ENCODE measurements at places on chromosomes 6 and 20.

- DNase-seq: no peak
Measured at GRCh38 chr6:88517737-88518136, 351.6 kb upstream of the CNR1 start.

GRCh38 chr6:56580271-56580670 is 62.4 kb downstream of the DST start:
- DNase-seq: no peak

- peak; percentile 1 for DNase-seq
Measured at GRCh38 chr20:58048096-58048702, 180.3 kb downstream of the ANKRD60 start.

DNA sequence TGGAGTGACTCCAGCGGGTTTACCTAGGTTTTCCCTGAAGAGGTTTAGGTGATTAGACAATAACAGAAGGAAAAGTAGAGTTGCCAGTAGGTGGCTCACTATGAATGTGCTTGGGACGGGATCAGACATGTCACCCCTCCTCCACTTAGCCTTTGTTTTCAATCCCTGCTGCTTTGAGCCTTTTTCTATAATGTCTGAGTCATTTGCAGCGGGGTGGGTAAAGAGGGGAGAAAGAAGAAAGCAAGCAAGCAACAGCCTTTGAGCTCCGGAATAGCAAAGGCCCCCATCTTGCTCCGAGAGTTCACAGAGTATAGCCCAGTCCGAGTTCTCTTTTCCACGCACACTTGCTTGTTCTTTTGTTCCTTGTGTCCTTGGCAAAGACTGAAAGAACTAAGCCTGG is 129.1 kb downstream of the PACRG start:
- DNase-seq: peak; percentile 85

- no peak for DNase-seq
Measured at GRCh38 chr20:62120990-62121775, 1.1 kb upstream of the LSM14B start.

GRCh38 chr20:37262505-37262904 is 891 bp upstream of the GHRH start:
- no peak for DNase-seq

GRCh38 chr20:57040924-57041323 is 225.5 kb downstream of the BMP7 start:
- DNase-seq: no peak

- no peak for DNase-seq
Measured at GRCh38 chr20:25470045-25470444, 62.6 kb downstream of the GINS1 start.

DNA sequence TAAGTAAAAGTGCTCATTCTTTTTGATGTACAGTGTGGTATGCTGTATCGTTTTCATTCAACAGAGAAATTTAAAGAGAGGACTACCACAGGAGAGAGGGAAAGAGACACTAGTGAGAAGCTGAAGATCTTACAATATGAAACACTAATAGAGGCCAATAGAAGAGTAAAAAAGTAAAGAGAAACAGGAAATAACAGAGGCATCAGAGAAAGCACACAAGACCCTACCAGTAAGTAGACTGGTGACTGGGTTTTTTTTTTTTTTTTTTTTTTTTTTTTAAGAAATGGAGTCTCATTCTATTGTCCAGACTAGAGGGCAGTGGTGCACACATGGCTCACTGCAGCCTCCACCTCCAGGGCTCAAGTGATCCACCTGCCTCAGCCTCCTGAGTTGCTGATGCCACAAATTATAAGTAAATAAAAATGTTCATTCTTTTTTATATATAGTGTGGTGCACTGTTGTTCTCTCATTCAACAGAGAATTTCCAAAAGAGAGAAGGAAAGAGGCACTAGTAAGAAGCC is 18.8 kb downstream of the ELOVL4 start:
- DNase-seq: no peak

GRCh38 chr20:24004471-24004870 is 15.9 kb upstream of the GGTLC1 start:
- no peak for DNase-seq

- DNase-seq: no peak
Measured at GRCh38 chr6:123953920-123954319, 150.3 kb downstream of the NKAIN2 start.

DNA sequence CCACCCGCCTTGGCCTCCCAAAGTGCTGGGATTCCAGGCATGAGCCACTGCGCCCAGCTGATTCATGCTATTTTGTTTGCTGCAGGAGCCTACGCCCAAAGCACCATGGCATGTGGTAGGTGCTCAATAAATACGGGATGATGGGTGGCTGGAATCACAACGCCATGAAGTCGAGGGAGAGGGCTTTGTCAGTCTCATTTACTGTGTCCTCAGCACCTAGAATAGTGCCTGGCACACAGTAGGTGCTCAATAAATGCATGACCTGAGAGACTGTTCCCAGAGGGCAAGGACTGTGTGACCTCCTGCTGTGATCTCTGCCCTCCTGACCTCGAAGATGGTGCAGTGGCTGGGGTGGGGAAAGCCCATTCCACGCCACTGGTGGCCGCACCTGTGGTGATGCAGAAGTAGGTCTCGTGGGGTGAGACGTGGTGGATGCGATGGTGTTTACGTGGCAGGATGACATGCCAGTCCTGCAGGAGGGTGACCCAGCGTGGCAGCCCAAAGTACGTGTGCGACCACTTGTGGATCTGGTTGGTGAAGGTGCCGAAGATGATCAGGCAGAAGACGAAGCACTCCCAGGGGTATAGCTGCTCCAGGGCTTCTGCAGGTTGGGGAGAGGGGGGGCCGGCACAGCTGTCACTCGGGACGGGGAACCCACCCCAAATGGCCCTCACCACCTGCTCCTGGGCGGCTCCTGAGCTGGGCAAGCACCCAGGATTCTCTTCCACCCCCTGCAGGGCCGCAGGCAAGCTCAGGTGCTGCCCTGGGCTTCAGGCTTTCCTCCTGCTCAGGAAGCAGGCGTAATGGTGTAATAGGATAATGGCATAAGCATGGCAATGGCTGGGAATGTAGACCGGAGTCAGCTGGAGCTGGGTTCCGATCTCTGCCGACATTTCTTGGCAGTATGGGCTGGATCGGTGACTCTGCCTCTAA is 14.9 kb upstream of the UBE2V1 start:
- DNase-seq: no peak

DNA sequence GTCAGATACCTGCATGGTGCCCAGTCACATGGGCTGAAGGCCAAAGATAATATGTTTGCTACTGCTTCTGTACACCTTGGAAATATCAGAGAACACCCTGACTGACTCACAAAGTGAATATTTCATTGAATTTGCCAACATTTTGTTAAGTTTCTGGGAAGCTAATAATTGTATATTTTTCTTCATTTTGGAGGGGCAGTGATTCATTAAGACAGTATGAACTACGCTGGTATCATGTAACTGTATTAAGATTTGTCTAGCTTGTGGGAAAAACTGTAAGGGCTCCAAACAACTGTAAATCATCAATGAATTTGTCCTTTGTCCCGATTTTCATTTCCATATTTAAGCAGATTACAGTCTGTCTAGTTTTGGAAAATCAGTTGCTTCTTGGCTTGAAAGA is 102.3 kb upstream of the CCN2 start:
- DNase-seq: no peak

- DNase-seq: no peak
Measured at GRCh38 chr20:14193885-14194284, 143.5 kb downstream of the FLRT3 start.

GRCh38 chr6:20332441-20333006 is 69.2 kb upstream of the E2F3 start:
- no peak for DNase-seq

- DNase-seq: no peak
Measured at GRCh38 chr20:51736947-51737346, 31.2 kb downstream of the ATP9A start.

DNA sequence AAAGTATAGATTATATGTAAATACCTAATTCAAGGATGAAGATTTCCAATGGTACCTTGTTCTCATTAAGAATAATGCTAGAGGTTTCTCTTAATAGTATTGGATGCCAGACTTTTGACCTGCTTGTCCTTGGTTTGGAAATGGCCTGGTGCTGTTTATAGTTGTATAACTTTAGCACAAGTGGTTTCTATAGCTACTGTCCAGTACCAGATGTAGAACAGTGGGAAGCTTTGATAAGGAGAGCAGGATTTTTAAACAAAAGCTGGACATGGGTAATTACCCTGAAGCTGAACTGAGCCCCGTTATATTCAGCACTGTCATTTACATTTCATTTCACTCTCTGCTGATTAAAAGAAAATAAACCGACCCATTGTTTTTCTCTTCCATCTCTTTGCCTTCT is 43.7 kb downstream of the TRMT11 start:
- DNase-seq: no peak

DNA sequence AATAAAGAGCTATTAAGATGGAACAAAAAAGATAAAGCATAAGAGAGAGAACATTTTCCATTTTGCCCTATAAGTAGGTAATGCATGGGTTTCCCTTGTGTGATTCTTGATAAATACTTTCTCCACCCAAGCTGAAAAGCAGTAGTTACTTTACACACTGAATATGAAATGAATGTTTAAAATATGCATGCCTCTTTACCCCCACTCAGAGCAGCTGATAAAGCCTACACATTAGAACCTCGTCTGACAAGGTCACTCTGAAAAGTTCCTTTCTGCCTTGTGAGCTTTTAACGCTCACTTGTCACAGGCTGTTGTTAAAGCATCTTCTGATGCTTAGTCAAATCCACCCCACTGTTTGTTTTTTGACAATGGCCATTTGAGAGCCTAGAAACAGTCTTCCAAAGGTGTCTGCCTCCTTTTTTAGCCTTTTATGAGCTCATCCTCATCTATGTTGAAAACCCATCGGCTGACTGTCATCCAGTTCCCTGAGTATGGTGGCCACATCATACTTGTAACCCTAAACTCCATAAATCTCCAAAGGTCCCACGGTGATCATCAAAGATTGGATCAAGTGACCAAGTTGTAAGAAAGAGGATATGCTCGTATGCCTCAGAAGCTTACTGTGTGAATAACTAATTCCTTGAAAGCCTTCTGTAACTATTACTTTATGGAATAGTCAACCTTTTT is 102.8 kb downstream of the ATXN1 start:
- DNase-seq: no peak

GRCh38 chr6:38730140-38730862 is 15.2 kb downstream of the DNAH8 start:
- DNase-seq: peak; percentile 83

DNA sequence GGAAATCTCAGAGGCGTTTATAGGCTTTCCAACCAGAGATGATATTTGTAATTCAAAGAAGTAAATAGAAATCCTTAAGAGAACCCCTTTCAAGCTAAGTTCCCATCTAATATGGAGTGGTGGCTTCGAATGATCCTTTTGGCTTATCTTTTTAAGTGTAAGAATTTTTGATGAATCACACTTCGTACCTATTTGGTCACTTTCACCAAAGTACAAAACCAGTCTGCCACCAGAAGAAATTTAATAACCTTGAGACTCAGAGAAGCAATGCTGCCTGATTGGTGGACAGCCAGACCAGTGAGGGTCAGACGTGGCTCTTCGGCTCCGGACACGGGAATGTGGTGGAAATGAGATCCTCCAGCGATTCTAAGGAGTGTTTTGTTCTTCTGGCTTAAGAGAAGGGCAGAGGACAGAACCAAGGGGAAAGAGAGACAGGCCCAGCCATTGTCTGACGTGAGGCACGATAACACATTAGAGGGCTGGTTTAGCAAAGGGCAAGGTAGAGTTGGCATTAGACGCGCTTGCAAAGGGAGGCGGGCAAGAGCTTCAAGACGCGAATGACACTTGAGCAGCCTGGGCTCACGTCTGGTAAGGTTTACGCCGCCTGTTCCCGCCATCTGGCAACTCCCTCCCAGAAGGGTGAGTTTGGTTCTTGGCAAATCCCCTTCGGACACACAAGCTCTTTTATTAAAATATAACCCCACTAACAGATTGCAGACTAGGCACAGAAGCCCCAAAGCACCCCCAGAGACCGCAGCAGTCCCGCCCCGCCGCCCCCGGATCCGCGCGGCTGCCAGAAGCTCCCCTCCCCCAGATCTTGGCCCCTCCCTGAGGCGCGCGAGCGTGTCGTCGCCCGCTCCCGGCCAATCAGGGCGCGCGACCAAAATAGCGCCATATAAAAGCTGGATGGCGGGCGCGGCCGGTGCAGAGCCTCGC is 50.0 kb upstream of the EZR start:
- DNase-seq: peak; percentile 81

- DNase-seq: no peak
Measured at GRCh38 chr6:116465246-116465645, 4.1 kb downstream of the CALHM6 start.

GRCh38 chr20:59386809-59387208 is 86.4 kb downstream of the EDN3 start:
- DNase-seq: no peak

DNA sequence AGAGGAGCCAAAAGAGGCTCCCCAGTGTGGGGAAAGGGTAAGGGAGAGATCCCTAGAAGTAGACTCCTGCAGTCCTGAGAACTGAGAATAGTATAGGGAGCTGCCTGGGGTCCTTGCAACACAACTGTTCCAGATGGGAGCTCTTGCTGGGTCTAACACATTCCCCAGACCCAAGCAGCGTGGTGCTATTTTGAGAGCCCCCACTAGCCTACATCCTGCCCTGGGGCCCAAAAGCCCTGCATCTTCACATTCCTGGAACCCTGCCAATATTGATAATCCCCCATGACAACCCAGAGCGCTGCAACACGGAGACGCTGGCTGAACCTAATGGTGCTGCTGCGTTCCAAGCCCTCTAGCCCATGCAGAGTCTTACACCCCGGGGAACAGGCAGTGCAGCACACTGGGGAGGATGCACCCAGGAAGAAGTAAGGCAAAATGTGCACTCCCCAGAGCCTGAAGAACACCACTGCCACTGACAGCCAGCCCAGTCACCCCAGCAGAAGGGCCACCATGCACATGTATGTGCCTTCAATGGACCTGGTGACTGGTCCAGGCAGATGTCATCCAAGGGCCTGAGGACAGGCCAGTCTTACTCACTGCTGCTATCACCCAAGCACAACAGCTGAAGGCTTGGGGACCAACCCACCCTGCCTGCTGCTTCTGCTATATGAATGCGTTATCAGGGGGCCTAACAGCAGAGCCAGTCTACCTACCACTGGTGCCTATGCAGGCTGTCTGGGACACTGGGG is 7.0 kb upstream of the RNF217 start:
- DNase-seq: no peak

Measured in NCI-H1694 treated with DMSO at 0.1 percent for 48 hours (cell line).